ENCODE measurements at places on chromosomes 5 and 9. TPM values are rescaled to one million over a fixed set of nuclear protein-coding genes. Genes with fewer than 3 reads are reported as not detected.

Gene PCDHB15
- not detected for total RNA-seq

Gene NR6A1
- total RNA-seq: not detected

Gene PCDHA9
- not detected for total RNA-seq

Gene GAS1
- 0.29 TPM for total RNA-seq

Gene SETD9
- 11.7 TPM for total RNA-seq

Gene F2R
- 1.2 TPM for total RNA-seq

DNA sequence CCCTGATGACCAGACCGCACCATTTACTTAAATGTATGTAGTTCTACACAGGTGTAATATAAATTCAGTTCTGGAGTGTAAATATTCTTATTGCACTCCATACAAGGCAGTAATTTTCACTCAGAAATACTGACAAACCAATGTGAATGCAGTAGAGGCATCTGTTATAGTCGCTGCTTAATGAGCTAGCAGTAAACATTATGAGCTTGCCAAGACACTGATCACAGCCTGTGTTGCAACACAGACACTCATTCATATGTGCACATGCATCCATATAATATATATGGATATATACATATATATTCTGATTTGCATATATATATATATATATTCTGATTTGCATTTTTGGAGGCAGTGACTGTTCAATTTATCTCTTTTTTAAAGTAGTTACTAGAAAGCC, 435.1 kb upstream of the ST8SIA4 start:
- DNase-seq: no peak
- H3K36me3 ChIP-seq: no peaks in the 10 kb centered on the region
- H3K4me3 ChIP-seq: no peak overlapping the region
- H3K27me3 ChIP-seq: no peaks in the 10 kb centered on the region
- no peaks in the 10 kb centered on the region for H3K4me1 ChIP-seq

DNA sequence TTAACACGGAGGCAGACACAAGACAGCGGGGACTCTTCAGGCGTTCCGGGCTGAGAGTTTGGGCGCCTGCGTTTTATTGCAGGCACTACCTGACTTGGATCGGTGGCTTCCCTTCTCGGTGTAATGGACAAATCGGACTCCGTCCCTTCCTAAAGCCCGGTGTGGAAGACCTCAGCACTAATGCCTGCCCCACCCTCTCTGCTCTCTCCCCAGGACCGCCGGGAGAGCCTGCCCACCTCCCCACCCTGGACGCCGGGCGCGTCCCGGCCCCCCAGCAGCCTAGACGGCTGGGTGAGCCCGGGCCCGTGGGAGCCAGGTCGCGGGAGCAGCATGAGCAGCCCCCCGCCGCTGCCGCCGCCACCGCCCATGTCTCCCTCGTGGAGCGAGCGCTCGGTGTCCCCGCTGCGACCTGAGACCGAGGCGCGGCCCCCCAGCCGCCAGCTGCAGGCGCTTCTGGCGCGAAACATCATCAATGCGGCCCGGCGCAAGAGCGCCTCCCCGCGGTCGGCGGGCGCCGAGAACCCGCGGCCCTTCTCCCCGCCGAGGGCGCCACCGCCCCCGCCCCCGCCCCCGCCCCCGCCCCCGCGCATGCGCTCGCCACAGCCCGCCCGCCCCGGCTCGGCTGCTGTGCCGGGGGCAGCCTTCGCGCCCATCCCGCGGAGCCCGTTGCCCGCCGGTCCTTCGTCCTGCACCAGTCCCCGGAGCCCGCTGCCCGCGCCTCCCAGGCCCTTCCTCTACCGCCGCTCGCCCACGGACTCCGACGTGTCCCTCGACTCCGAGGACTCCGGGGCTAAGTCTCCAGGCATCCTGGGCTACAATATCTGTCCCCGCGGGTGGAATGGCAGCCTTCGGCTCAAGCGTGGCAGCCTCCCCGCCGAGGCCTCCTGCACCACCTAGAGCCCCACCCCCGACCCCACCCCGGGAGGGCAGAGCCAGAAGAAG, 4.6 kb upstream of the MYOZ3 start:
- no peaks in the 10 kb centered on the region for H3K36me3 ChIP-seq
- DNase-seq: peak; percentile 80
- peaks cover 11% of the 10 kb centered on the region for H3K4me1 ChIP-seq
- no peaks in the 10 kb centered on the region for H3K27me3 ChIP-seq

DNA sequence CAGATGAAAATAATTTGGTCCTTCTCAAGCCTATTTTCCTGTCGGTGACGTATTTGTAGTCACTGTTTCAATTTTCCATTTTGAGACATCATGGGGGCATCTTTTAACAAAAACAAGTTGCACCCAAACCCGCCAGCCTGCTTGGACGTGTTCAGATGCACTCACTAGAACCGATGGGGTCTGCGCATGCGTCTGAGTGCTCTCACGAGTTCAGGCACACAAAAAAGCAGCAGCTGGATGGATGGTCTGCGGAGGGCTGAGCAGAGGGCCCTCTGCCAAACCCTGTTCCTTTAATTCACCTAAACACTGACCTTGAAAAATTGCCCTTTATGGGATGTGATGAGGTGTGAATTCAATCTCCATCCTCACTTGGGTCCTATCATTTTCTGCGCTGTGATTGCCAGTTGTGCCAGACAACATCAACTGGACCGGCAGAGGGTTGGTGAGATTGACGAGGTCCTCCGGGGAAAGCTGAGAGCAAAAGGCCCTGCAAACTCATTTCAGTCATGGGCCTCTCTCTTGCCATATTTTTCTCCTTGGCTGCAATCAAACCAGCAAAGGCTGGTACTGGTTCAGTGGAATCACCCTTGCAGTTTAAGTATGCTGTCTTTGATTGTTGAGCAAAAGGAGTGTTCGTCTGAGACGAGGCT, 251.9 kb downstream of the NFIB start:
- H3K27ac ChIP-seq: no peak overlapping the region
- DNase-seq: no peak

DNA sequence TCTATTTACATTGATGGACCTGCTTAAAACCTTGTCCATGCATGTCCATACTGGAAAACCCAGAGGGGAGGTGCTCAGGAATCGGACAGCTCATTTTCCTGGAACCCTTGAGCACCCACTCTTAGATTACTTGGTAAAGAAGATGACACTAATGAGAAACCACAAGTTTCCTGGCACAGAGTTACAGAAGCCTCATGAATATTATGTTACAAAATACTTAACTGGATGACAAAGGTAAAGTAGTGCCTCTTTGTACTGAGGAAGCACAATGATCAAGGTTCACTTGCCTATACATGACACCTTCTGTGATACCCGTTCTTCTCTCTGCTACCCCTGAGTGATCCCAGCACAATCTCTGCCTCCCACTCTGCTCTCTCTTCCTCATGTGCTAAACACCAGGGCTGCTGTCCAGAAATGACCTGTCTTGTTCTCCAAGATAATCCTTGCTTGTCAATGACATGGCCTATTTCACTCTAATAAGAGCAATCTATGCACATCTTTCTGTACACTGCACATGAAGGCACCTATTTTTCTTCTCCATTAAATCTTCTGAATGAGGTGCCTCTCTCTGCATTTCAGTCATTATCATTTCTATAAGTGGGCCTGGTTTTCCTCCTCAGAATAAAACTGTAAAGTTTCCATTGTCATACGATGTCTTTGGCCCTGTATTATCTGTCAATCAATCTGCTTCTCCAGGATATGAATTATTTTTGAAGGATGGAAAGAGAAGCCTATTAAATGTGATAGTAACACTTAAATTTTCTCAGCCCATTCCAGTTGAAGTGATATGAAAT, 684.0 kb upstream of the ACO1 start:
- H3K4me1 ChIP-seq: peaks cover 10% of the 10 kb centered on the region
- H3K36me3 ChIP-seq: no peaks in the 10 kb centered on the region
- no peaks in the 10 kb centered on the region for H3K27me3 ChIP-seq
- no peak for DNase-seq
- H3K27ac ChIP-seq: no peak overlapping the region

- no peak for DNase-seq
- H3K36me3 ChIP-seq: no peaks in the 10 kb centered on the region
- H3K4me1 ChIP-seq: no peaks in the 10 kb centered on the region
- no peak within 1 kb of the TSS for H3K4me3 ChIP-seq
Measured at GRCh38 chr9:109779711-109780452, at the start of gene PALM2AKAP2. Gene PALM2AKAP2, plus strand, starts transcription at chr9:109780198. Its CDS starts 291 bp downstream, at chr9:109780489.

DNA sequence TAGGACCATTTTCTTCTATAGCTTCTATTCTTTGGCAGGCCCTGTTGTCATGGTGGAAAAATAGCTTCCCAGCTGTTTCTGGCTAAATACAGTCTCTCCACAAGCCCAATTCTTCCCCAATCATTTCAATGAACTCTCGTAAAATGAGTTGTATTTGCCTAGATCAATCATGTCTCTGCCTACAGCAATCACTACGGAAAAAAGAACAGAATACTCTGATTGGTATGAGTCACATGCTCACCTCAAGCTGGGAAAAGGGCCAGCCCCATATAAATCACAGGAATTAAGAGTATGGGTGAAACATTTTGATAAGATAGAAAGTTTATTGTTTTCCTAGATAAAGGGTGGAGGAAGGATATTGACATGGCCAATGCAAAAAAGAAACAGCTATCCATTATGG, 711.4 kb downstream of the EFNA5 start:
- no peaks in the 10 kb centered on the region for H3K27me3 ChIP-seq
- H3K36me3 ChIP-seq: no peaks in the 10 kb centered on the region
- DNase-seq: no peak
- no peak overlapping the region for H3K4me3 ChIP-seq
- no peaks in the 10 kb centered on the region for H3K4me1 ChIP-seq

GRCh38 chr5:33973271-33973670, 11.2 kb downstream of the SLC45A2 start:
- no peak overlapping the region for H3K4me3 ChIP-seq
- no peak overlapping the region for H3K27ac ChIP-seq
- H3K36me3 ChIP-seq: no peaks in the 10 kb centered on the region
- DNase-seq: no peak
- peaks cover 10% of the 10 kb centered on the region for H3K27me3 ChIP-seq

- H3K4me1 ChIP-seq: no peaks in the 10 kb centered on the region
- no peak overlapping the region for H3K27ac ChIP-seq
- H3K4me3 ChIP-seq: no peak overlapping the region
Measured at GRCh38 chr5:83577036-83577636, 105.6 kb downstream of the VCAN start.

Data from naive thymus-derived CD8-positive, alpha-beta T cell (primary cell).